ENCODE measurements at places on chromosomes 11 and 22.

- no peak for DNase-seq
Observed at GRCh38 chr22:24523873-24524272, 28.7 kb downstream of the UPB1 start.

- no peak for DNase-seq
Observed at GRCh38 chr11:98895936-98896335, 124.8 kb upstream of the CNTN5 start.

DNA sequence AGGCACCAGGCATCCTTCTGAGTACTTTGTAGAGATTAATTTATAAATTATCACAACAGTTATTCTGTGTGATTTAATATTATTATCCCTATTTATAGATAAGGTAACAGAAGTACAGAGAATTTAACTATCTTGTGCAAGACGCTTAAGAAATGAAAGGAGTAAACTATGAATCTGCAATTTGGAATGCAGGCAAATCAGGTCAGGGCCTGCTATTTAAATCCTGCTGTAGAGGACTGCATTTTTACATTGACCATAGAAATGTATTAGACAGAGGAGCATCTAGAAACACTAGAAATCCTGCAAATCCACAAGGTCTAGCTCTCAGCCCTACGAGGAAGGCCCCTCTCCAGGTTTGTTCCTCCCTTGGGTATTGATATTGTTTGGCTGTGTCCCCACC lies 336.2 kb downstream of the ETS1 start:
- DNase-seq: no peak

DNA sequence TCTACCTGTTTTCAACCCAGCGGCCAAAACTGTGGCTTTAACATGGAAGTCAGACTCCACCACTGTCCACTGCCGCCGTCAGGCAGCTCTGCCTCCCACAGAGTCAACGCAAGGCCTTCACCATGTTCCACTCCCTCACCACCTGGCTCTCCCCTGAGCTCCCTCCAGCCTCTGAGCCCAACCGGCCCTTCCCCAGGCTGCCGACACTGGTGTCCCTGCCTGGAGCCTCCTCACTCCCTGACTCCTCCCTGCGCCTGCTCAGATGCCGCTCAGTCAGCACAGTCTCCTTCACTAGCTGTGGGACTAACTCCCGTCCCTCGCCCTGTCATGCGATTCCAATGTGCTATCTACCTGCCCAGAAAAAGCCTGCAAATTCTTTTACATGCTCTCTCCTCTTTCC lies 16.3 kb downstream of the SULT4A1 start:
- DNase-seq: no peak

DNA sequence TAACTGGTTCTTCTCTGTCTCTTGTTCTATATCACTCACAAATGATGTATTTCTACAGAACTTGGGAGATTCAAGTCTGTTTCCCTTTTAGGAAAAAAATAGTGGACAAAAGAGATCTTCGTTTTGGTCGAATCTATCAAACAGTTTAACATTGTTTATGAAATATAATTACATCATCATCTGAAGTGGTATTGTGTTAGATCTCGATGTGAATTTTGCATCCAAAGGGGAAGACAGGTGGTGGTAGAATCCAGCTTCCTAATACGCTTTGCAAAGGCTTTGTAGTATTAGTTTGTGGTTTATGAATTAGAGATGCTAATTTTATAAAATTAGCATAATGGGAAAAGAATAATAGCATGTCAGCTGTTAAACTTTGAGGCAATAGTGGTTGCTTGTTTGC lies 3.4 kb downstream of the SIK2 start:
- DNase-seq: no peak

- no peak for DNase-seq
Observed at GRCh38 chr11:20712912-20713311, 43.5 kb downstream of the NELL1 start.

DNA sequence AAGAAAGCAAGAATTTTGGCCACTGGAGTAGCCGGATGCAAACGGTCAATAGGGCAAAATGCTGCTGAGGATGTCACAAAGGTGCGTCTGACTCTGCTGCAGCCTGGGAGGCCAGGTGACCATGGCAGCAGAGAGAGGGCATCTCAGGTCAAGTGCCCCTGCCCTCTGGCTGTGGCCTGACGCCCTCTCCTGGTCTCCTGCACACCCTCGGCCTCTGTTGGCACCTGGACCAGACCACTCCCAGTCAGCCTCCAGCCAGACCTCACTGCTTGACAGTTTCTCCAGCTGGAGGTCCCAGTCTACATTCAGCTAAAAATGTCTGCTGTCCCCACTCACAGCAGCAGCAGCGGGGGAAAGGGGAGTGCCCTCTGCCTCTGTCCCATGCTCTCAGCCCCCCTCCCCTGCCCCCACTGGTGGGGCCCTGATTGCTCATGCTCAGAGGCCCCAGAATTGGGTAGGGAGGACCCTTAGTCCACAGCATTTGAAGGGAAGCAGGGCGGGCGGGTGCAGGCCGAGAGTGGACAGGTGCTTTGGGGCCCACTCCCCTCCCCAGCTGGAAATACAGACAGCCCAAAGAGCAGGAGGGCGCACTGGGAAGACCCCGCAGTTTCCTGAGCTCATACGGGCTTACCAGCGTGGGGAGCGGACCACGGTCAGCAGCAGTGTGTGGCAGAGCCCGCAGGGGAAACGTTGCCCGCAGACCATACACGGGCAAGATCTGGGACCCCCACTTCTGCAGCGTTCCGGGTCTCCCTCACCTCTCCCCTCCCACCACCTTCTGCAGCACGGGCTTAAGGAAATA lies 1.6 kb upstream of the BRSK2 start:
- no peak for DNase-seq

DNA sequence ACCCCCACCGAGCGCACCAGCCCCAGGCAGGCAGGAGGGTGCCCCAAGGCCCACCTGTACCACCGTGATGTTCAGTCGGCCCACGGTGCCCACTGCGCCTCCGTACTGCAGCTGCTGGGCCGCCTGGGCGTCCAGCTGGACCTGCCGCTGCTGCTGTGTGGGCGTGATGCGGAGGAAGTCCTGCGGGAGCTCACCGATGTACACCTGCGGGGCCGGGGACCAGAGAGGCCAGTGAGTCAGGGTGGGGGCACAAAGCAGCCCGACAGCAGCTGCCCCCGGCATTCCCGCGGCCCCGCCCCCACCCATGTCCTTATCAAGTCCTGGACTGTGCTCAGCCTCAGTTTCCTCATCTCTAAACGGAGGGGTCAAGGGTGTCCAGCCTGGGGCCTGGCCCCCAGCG lies 13.8 kb downstream of the TOLLIP start:
- no peak for DNase-seq

- DNase-seq: no peak
Observed at GRCh38 chr11:28491431-28491830, 383.2 kb downstream of the METTL15 start.

GRCh38 chr22:19844377-19845053 lies 10.2 kb downstream of the GNB1L start:
- DNase-seq: no peak

DNA sequence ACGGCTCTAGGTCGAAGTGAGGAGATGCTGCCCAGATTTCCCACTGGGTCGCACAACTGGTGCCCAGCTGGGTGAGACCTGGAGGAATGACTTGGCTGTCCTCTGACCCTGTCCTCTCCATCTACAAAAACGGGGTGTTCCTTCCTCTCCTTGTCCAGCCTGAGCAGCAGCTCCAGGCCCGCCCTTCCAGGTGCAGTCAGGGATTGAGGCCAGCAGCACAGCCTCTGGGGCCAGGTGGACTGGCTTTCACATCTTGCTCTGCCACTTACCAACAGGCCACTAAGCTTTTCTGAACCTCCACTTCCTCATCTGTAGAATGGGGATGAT lies 91.7 kb upstream of the LMO1 start:
- DNase-seq: no peak

- peak; percentile 87 for DNase-seq
Observed at GRCh38 chr22:18024276-18024939, at the start of gene MICAL3. Gene MICAL3, minus strand, starts transcription at chr22:18024561. Its CDS starts 117,749 bp downstream, at chr22:17906812.

DNA sequence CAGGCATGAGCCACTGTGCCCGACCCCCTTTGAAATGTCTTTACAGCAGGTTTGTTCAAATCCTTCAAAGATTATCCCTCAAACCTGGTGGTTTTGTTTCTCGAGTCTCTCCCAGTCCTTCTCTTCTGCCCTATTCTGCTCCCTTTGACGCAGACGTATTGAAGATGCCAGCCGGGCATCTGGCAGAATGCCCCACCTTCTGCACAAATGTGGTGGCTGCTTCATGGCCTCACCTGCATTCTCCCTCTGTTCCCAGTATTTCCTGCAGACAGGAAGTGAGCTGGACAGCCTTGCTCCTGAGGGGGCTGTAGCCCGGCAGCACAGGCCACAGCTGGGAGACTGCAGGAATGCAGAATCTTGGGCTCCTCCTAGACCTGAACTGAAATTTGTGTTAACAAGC lies 4.8 kb upstream of the NAP1L4 start:
- DNase-seq: no peak

- no peak for DNase-seq
Observed at GRCh38 chr11:1978720-1979473, 18.7 kb downstream of the H19 start.

- DNase-seq: peak; percentile 58
Observed at GRCh38 chr11:63635762-63636465, 21.7 kb upstream of the PLAAT3 start.

- no peak for DNase-seq
Observed at GRCh38 chr11:115290479-115290878, 213.7 kb downstream of the CADM1 start.

DNA sequence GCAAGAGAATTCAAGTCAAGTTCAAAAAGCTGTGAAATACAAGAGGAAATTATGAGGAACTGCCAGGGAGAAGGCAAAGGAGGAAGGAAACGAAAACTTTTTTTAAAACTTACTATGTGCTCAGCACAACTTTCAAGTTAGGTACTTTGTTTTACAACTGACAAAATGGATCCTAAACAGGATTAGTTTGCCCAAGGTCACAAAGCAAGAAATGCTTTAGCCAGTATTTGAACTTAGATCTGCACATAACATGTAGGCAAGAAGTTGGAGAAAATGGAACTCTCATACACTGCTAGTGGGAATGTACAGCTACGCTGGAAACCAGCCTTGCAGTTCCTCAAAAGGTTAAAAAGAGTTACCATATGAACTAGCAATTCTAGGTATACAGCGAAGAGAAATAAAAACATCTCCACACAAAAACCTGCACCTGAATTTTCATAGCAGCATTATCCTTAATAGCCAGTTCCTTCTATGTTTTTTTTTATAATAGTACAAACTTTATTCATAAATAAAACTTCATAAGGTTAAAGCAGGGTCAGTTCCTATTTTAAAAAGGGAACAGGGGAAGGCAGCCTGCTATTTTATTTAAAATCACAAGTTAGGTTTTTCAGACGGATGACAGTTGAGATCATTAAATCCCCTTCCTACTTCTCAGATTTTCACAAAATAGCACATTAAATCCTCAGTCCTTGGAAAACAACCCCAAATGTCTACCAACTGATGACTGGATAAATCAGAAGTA lies 19.2 kb downstream of the DDX6 start:
- no peak for DNase-seq

- no peak for DNase-seq
Observed at GRCh38 chr11:7673724-7674434, 579 bp upstream of the CYB5R2 start.

- no peak for DNase-seq
Observed at GRCh38 chr11:88303037-88303436, 34.5 kb downstream of the CTSC start.

- no peak for DNase-seq
Observed at GRCh38 chr22:24983151-24983550, 30.6 kb downstream of the KIAA1671 start.

DNA sequence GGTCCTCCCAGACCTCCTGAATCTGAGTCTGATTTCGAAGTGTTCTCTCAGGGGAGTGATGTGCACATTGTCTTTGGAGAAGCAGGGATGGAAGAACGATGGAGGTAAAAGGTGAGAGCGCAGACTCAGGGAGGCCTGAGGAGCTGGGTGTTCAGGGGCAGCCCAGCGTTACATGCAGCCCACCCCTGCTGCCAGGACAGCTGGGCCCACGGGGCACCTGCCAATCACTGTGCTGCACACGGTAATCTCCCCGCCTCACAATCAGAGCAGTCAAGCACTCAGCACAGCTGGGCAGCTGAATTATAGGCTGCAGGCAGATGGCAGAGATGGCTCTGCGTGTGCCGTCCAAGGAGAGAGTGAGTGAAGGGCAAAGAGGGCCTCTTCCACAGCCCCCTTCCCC lies 17.9 kb upstream of the HTR3A start:
- no peak for DNase-seq

- DNase-seq: no peak
Observed at GRCh38 chr11:45087900-45088160, 58.6 kb upstream of the PRDM11 start.

- no peak for DNase-seq
Observed at GRCh38 chr11:122179961-122180834, 64.2 kb upstream of the BLID start.

- DNase-seq: no peak
Observed at GRCh38 chr11:118008271-118008911, 22.2 kb downstream of the IL10RA start.

DNA sequence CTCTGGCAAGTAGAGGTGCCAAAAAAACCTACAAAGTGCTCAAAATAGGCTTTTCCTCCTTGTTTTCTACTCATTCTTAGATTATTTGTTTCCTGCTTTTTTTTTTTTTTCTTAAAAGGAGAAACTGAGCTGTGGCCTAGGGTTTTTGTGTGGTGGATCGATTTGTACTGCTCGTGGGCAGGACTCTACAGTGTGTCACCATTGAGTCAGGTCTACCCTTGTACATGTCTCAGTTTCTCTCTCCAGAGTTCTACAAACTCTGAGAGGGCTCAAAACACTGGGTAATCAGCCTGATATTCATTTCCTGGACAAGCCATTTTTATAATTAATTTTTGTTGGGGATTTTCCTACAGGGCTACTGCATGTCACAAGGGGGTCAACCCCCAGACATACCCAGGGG lies 5.2 kb upstream of the CASP4 start:
- no peak for DNase-seq

- no peak for DNase-seq
Observed at GRCh38 chr11:69245041-69245440, 48.9 kb upstream of the MYEOV start.

- no peak for DNase-seq
Observed at GRCh38 chr11:43747130-43747802, 66.7 kb downstream of the HSD17B12 start.

DNA sequence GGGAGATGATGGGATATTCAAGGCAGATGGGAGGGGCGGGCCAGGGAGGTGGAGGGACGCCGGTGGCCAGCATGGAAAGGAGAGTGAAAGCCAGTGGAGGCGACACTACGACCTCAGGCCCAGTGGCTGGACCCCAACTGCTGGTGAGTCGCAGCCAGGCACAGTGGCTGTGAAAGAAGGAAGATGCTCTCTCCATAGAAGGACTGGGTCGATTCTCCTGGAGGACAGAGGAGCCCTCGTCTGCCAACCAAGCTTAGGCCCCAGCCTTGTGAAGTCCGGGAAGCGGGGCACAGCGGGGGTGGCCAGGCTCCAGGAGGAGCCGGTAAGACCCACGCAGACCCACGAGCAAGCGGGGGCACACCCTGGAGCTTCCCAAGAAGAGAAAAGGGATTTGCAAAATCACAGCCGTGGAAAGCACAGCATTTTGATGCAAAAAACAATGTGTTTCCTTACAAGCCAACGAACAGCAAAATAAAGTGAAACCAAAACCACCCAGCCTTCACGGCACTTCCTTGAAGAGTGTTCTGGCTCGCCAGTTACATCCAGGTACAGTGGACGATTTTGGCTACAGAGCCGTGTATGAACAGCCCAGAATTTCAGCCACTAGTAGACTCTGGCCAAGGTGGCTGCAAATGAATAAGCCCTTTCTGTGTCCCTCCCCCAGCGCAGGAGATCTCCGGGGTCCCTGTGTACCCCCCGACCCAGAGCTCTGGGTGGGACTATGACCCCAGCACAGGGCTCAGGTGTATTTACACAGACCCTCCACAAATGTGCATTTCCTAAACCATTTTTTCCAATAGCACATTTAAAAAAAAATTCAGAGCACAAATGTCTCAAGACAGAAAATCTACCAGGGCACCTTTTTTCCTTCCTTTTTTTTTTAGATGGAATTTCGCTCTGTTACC lies 96.9 kb downstream of the TRMU start:
- DNase-seq: peak; percentile 29
